Lung (tissue), 17 donors: ENCODE measurements at places on chromosomes 11 and 22. TPM values are rescaled to one million over a fixed set of nuclear protein-coding genes. Genes with fewer than 3 reads are reported as not detected.
A peak's percentile ranks its signal among the peaks of the same experiment; 100 is the strongest.

FOXR1 gene
- polyA plus RNA-seq = not detected

TESMIN gene
- 0.55 TPM for polyA plus RNA-seq

AIFM3 gene
- polyA plus RNA-seq = 3.6 TPM

CATSPERZ gene
- polyA plus RNA-seq = 0.31 TPM

APOL5 gene
- not detected for polyA plus RNA-seq

SEC14L3 gene
- polyA plus RNA-seq = 0.75 TPM

HNRNPUL2 gene
- 25.6 TPM for polyA plus RNA-seq

PGM2L1 gene
- polyA plus RNA-seq = 1.2 TPM

XNDC1N gene
- polyA plus RNA-seq = 2.1 TPM

YIF1A gene
- polyA plus RNA-seq = 128 TPM

- H3K27me3 ChIP-seq = no peaks in the 10 kb centered on the region
- H3K27ac ChIP-seq = peak overlapping the region; percentile 45
- no peak for DNase-seq
- peaks cover 7% of the 10 kb centered on the region for H3K4me1 ChIP-seq
- no peaks in the 10 kb centered on the region for H3K36me3 ChIP-seq
Measured at GRCh38 chr11:95912902-95913560, 10.9 kb downstream of the MTMR2 start.

GRCh38 chr11:47572715-47573255, 6.0 kb downstream of the KBTBD4 start:
- H3K27ac ChIP-seq = peak overlapping the region; percentile 49
- H3K4me1 ChIP-seq = peaks cover 17% of the 10 kb centered on the region
- H3K36me3 ChIP-seq = peaks cover 37% of the 10 kb centered on the region
- no peak overlapping the region for H3K4me3 ChIP-seq

DNA sequence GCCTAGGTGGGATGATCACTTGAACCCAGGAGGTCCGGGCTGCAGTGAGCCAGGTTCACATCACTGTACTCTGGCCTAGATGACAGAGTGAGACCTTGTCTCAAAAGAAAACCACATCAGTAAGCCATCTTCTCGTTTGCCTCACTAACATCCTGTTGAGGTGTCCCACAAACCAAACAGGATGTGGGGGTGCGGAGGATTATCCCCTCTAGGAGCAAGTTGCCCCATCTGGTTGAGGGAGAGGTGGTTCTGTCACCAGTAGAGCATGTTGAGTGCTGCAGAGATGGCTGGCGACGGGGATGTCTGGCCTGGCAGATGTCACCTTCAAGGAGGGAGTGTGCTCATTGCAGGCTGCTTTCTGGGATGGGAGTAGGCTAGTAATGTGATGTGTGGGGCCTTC, 72.4 kb downstream of the ZNRF3 start:
- peaks cover 7% of the 10 kb centered on the region for H3K4me1 ChIP-seq
- no peak overlapping the region for H3K4me3 ChIP-seq
- no peak overlapping the region for H3K27ac ChIP-seq
- no peak for DNase-seq

DNA sequence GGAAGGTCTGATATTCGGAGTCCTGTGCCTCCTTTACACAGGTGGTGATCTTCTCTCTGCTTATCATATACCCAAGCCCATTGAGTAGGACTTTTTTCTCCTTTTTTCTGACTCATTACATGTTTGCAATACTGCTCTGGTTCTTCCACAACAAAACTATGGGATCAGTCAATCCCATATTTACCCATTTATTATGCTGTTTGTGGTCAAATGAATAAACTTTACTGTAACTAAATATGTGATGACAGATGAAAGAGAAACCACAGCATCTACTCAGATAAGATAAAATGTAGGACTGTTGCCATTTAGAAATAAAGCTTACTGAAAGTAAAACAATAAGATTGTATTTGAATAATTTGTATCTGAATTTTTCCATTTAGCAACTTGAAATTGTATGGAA, 958.7 kb upstream of the FAT3 start:
- DNase-seq = no peak
- H3K36me3 ChIP-seq = no peaks in the 10 kb centered on the region
- no peaks in the 10 kb centered on the region for H3K27me3 ChIP-seq
- no peaks in the 10 kb centered on the region for H3K4me1 ChIP-seq
- no peak overlapping the region for H3K27ac ChIP-seq

GRCh38 chr22:39458444-39459083, 1.8 kb downstream of the MGAT3 start:
- no peak overlapping the region for H3K4me3 ChIP-seq
- peak overlapping the region; percentile 20 for H3K27ac ChIP-seq
- H3K4me1 ChIP-seq = peaks cover 2% of the 10 kb centered on the region
- H3K36me3 ChIP-seq = no peaks in the 10 kb centered on the region

GRCh38 chr11:126104420-126104819, 41.8 kb upstream of the CDON start:
- H3K4me3 ChIP-seq = no peak overlapping the region
- DNase-seq = no peak
- H3K4me1 ChIP-seq = peaks cover 24% of the 10 kb centered on the region
- H3K36me3 ChIP-seq = no peaks in the 10 kb centered on the region
- H3K27ac ChIP-seq = no peak overlapping the region

- peaks cover 6% of the 10 kb centered on the region for H3K36me3 ChIP-seq
- H3K4me3 ChIP-seq = no peak overlapping the region
- no peaks in the 10 kb centered on the region for H3K27me3 ChIP-seq
- no peak overlapping the region for H3K27ac ChIP-seq
- H3K4me1 ChIP-seq = no peaks in the 10 kb centered on the region
Measured at GRCh38 chr22:23684026-23684425, 6.8 kb upstream of the RGL4 start.

GRCh38 chr11:74683941-74684481, 47.2 kb downstream of the CHRDL2 start:
- H3K27me3 ChIP-seq = no peaks in the 10 kb centered on the region
- H3K27ac ChIP-seq = no peak overlapping the region
- no peak overlapping the region for H3K4me3 ChIP-seq
- DNase-seq = no peak
- no peaks in the 10 kb centered on the region for H3K36me3 ChIP-seq
- H3K4me1 ChIP-seq = peaks cover 5% of the 10 kb centered on the region

DNA sequence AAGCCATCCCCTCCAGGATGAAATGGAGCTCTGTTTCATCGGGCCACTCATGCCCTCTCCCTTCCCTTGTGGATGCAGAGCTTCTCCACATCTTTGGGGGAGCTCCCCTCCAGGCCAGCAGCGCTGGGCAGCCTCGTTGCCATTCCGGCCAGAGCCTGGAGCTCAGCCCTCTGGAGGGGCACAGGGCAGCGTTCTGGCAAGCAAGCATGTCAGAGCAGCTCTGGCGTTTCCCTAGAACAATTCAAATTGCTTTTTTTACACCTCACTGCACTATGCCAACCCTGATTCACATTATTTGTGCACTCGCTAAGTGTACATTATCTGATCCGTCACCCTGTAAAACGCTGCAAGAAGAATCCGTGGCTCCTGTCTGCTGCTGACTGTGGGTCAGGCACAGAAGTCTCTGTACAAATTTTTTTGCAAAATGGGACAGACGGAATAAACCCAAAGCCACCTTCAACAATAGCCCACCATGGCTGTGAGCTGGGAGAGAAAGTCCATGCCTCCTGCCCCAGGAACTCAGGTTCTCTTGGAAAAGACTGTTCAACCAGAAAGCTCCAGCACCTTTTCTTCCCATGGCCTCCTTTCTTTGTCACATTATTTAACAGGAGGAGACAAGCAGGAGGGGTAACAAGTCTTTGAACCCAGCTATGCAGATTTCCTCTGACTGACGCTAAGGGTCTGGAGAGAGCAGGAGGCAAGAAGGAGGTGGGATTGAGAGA, 139.5 kb upstream of the CADM1 start:
- no peak for DNase-seq
- H3K4me3 ChIP-seq = no peak overlapping the region
- no peaks in the 10 kb centered on the region for H3K36me3 ChIP-seq

DNA sequence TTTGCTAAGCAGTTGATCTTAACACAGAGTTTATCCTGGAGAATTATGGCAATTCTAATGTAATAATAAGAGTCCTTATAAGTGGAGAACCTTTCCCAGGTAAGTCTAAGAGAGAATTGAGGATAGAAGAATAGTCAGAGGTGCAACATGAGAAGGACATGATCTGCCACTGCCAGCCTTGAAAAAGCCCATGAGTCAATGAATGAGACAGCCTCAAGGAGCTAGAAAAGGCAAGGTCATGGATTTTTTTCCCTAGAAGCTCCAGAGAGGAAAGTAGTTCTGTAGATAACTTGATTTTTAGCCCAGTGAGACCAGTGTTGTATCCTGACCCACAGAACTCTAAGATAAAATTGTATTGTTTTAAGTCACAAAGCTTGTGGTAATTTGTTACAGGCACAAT, 16.9 kb downstream of the MS4A6A start:
- H3K27ac ChIP-seq = no peak overlapping the region
- no peak overlapping the region for H3K4me3 ChIP-seq
- H3K36me3 ChIP-seq = no peaks in the 10 kb centered on the region

DNA sequence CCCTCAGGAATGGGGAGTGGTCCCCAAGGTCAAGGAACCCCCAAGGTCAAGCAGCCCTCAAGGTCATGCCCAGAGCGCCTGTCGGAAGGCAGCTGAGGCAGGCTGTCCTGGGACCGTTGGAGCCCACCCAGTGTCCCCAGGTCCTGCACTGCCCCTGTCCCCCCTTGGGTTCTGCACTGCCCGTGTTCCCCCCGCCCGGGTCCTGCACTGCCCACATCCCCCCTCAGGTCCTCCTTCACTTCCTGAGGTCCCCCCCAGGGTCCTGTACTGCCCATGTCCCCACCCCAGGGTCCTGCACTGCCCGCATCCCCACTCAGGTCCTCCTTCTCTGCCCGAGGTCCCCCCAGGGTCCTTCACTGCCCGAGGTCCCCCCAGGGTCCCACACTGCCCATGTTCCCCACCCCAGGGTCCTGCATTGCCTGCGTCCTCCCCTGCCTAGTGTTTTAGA, 1073.0 kb downstream of the BRD1 start:
- H3K36me3 ChIP-seq = no peaks in the 10 kb centered on the region
- no peak overlapping the region for H3K4me3 ChIP-seq
- H3K27me3 ChIP-seq = no peaks in the 10 kb centered on the region
- H3K4me1 ChIP-seq = no peaks in the 10 kb centered on the region
- H3K27ac ChIP-seq = no peak overlapping the region
- no peak for DNase-seq

DNA sequence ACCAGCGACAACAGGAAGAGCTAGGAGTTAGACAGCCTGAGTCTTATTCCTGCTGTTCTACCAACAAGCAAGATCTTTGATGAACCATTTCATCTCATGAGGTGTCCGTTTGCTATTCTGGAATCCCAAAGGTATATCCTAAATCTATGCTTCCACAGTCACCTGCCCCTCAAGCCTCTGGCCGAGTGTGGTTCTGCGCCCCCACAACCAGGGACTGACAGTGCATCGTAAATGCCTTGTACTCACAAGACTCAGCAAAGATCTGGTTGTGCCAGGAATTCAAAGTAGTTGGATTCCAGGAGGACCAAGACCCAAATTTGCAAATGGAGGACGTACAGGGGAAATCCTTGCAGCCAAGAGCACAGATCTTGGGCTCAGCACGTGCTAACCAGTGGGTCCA, 47.5 kb upstream of the JAM3 start:
- no peaks in the 10 kb centered on the region for H3K36me3 ChIP-seq
- no peaks in the 10 kb centered on the region for H3K4me1 ChIP-seq
- DNase-seq = no peak
- no peak overlapping the region for H3K4me3 ChIP-seq
- H3K27me3 ChIP-seq = no peaks in the 10 kb centered on the region

GRCh38 chr11:126791446-126791845, 209.1 kb downstream of the KIRREL3 start:
- H3K4me3 ChIP-seq = no peak overlapping the region
- no peak for DNase-seq
- H3K27ac ChIP-seq = no peak overlapping the region
- no peaks in the 10 kb centered on the region for H3K27me3 ChIP-seq

GRCh38 chr11:73396985-73397384, 20.8 kb downstream of the RELT start:
- DNase-seq = no peak
- H3K4me3 ChIP-seq = no peak overlapping the region
- H3K36me3 ChIP-seq = no peaks in the 10 kb centered on the region

DNA sequence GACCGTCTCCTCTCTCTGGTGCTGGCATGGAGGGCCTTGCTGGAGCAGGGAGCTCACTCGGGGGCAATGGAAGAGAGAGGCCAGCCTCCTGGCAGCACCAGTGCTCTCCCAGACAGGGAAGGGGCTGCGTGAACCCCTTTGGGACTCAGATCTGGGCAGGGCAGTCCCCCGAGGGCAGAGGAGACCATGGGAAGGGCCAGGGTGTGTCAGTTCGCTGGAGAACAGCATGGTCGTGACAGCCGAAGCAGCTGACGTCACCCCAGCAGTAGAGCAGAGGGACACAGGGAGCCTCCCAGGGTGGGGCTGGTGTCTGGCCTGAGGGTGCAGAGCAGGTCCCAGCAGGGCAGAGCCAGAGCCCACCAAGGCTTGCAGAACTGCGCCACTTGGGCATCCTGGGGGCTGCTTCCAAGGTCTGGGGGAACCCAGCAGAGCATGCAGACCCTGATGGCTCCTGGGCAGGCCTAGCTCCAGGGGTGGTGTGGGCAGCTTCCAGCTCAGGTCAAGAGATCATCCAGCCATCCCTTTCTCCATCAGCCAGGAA, 71.0 kb upstream of the KCNQ1OT1 start:
- H3K27me3 ChIP-seq = no peaks in the 10 kb centered on the region
- H3K4me3 ChIP-seq = no peak overlapping the region
- H3K27ac ChIP-seq = no peak overlapping the region
- no peak for DNase-seq
- no peaks in the 10 kb centered on the region for H3K4me1 ChIP-seq

- H3K27ac ChIP-seq = no peak overlapping the region
- no peaks in the 10 kb centered on the region for H3K36me3 ChIP-seq
- no peaks in the 10 kb centered on the region for H3K4me1 ChIP-seq
- H3K27me3 ChIP-seq = no peaks in the 10 kb centered on the region
- no peak for DNase-seq
Measured at GRCh38 chr11:95725196-95725595, 64.4 kb downstream of the FAM76B start.

DNA sequence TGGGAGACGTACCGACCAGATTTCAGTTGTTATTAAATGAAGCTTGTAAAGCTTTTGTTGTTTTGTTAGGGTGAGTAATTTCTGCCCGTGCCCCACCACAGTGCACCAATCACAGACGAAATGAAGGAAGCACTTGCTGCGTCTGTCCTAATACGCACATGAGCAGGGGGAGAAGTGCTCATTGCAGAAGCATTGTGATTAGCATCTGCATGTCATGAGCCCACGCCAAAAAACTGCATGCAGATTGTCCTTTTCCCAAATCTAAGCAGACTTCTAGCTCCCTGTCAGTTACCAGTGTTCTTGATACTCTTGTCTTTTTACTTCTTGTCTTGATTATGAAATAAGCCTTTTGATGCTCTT, 15.5 kb downstream of the RBX1 start:
- no peak overlapping the region for H3K4me3 ChIP-seq
- H3K27me3 ChIP-seq = no peaks in the 10 kb centered on the region
- H3K27ac ChIP-seq = no peak overlapping the region

DNA sequence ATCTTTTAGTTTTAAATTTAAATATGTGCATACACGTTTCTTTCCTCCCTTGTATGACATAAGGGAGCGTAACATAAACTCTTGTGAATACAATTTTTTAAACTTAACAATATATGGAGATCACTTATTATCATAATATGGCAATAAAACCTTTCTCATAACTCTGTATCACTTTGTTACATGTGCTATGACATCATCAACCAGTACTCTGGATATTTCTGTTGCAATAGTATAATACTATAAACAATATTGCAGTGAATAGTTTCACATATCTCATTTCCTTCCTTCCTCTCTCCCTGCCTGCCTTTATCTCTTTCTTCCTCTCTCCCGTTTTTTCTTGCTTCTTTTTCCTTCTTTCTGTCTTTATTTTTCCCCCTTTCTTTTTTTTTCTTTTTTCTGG, 1278.0 kb upstream of the CNTN5 start:
- no peaks in the 10 kb centered on the region for H3K27me3 ChIP-seq
- no peaks in the 10 kb centered on the region for H3K36me3 ChIP-seq
- H3K4me3 ChIP-seq = no peak overlapping the region
- H3K27ac ChIP-seq = no peak overlapping the region
- DNase-seq = peak; percentile 10
